ENCODE measurements at places on chromosomes 4 and X. TPM values are rescaled to one million over a fixed set of nuclear protein-coding genes. Genes with fewer than 3 reads are reported as not detected.

GRCh38 chr4:101200561-101200960, 146.8 kb downstream of the PPP3CA start:
- peaks cover 34% of the 10 kb centered on the region for H3K4me1 ChIP-seq
- peak; percentile 93 for DNase-seq
- no peaks in the 10 kb centered on the region for H3K27me3 ChIP-seq
- no peaks in the 10 kb centered on the region for H3K36me3 ChIP-seq
- H3K4me3 ChIP-seq, result no peak overlapping the region
- peak overlapping the region; percentile 58 for H3K27ac ChIP-seq

GRCh38 chr4:8110071-8110986, 48.3 kb downstream of the ABLIM2 start:
- no peaks in the 10 kb centered on the region for H3K27me3 ChIP-seq
- H3K4me1 ChIP-seq, result peaks cover 12% of the 10 kb centered on the region
- no peaks in the 10 kb centered on the region for H3K36me3 ChIP-seq
- peak; percentile 14 for DNase-seq
- H3K27ac ChIP-seq, result no peak overlapping the region

- H3K27ac ChIP-seq, result no peak overlapping the region
- no peak for DNase-seq
- H3K4me1 ChIP-seq, result no peaks in the 10 kb centered on the region
Observed at GRCh38 chrX:115719171-115719570, 158.2 kb downstream of the PLS3 start.

DNA sequence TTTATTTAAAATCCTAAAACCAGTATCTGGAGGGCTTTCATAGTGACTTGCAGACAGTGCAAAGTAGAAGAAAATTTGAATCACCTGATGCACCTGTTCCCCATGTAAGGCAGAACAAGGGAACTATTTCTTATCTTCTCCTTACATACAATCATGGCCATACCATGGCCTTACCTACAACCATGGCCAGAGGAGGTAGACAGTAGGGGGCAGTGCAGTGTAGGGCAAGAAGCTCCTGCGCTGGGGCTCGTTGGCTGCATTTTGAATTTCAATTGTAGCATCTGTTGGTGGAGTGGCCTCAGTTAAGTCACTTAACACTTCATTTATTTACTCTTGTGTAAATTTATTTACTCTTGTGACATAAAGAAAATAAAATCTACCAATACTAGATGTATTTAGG, 33.0 kb downstream of the GALNTL6 start:
- no peak overlapping the region for H3K27ac ChIP-seq
- no peaks in the 10 kb centered on the region for H3K36me3 ChIP-seq
- DNase-seq, result peak; percentile 74
- H3K27me3 ChIP-seq, result no peaks in the 10 kb centered on the region
- no peaks in the 10 kb centered on the region for H3K4me1 ChIP-seq

- peaks cover 7% of the 10 kb centered on the region for H3K36me3 ChIP-seq
- no peaks in the 10 kb centered on the region for H3K27me3 ChIP-seq
- H3K4me1 ChIP-seq, result no peaks in the 10 kb centered on the region
- H3K27ac ChIP-seq, result no peak overlapping the region
- H3K4me3 ChIP-seq, result no peak overlapping the region
Observed at GRCh38 chr4:8394061-8394519, 46.4 kb downstream of the ACOX3 start.

DNA sequence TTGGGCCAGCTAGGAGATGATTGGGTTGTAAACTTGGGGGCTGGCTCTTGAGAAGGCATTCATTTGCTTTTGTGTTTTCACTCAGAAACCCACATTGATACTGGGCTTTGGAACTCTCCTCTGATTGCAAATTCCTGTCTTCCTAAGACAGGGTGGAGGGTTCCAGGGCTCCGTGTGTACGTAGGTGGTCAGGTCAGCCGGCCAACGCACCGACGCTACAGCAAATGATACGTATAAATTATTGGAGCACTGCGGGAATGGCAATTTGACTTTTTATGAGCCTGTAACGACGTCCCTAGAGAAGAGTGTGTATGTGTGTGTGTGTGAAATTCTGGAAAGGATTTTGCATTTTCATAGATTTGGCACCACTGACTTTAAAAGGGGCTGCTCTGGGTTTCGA, 236.9 kb downstream of the SHOX start:
- no peak overlapping the region for H3K27ac ChIP-seq
- no peaks in the 10 kb centered on the region for H3K27me3 ChIP-seq
- no peaks in the 10 kb centered on the region for H3K36me3 ChIP-seq
- no peak overlapping the region for H3K4me3 ChIP-seq

DNA sequence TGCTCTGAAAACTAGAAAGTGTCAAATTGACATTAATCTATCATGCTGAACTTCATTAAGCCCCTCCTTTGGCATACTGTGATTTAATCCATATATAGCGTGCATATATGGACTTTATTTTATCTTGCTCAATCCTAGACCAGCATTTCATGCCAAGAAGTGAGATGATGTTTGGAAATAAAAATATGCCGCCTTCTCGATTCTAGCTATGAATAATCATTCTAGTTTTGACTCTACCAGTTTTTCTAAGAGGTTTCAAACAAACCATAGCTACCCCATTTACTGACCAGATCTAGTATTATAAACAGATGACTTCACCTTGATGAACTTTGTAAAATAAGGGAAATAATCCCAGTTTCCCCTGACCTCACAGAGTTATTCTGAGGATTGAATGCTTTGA, 95.0 kb downstream of the ARX start:
- DNase-seq, result no peak
- H3K4me1 ChIP-seq, result no peaks in the 10 kb centered on the region
- no peaks in the 10 kb centered on the region for H3K36me3 ChIP-seq
- no peak overlapping the region for H3K27ac ChIP-seq
- no peaks in the 10 kb centered on the region for H3K27me3 ChIP-seq

DNA sequence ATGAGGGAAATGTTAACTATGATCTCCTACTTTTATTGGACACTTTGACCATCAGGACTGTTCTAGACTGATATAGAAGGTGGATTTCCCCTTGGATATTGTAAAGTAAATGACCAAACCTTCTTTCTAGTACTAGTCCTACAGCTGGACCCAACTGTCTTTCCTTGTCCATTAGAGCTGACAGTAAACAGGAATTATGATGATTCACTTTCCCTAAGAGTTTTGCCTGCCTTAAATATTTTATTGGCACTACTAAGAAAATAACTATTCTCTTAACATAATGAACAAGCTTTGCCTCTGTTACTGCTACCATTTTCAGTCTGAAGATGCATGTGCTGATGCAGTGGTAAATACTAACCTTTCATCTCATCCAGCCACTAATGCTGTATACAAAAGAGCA, 915.4 kb downstream of the CENPC start:
- no peaks in the 10 kb centered on the region for H3K36me3 ChIP-seq
- no peak overlapping the region for H3K27ac ChIP-seq
- no peak for DNase-seq
- no peak overlapping the region for H3K4me3 ChIP-seq

DNA sequence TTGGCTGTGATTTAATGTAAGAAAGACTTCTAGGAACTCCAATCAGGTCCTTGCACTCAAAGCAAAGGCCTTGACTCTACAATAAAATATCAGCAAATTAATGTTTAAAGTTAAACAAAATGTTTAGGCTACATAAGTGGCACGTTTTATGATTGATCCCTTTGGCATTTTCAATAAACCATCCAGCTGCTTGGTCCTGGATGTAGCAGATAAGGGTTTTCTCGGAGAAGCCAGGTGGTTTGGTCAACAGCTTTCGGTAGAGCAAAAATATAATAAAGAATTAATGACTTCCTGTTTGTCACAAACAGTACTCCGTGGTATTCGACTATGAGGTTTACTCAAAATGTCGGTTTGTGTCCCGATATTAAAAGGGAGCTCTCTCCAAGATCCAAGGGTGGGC, 95.8 kb downstream of the GEMIN8 start:
- no peaks in the 10 kb centered on the region for H3K36me3 ChIP-seq
- no peak for DNase-seq
- no peaks in the 10 kb centered on the region for H3K27me3 ChIP-seq
- H3K27ac ChIP-seq, result no peak overlapping the region
- H3K4me3 ChIP-seq, result no peak overlapping the region
- no peaks in the 10 kb centered on the region for H3K4me1 ChIP-seq

DNA sequence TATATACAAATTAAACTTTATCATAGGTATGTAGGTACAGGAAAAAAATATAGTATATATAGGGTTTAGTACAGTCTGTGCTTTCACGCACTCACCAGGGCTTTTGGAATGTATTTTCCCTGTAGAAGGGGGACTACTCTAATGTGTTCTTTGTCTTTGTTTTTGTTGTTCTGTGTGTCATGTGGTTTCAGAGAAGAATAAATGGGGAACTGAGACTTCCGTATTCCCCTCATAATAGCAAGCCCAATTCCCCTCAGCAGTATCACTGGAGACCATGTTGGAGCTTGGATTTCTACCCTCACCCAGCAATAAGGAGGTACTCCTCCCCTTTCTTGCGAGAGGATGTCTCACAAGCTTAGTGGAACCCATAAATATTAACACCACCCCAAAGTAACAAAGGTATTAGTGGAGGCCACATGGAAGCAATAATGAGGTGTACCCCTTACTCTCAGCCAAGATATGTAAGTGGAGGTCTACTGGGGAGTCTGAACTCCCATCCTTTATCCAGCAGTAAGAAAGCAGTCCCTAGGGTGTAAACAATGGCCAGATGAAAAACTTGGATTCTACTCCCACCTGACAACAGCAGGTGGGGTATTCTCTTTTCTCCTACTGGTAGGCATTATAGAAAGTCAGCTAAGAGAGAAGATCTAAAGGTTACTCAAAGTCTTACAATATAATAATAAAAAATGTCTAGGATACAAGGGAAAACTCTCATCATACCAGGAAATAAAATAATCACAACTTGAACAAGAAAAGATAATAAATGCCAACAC, 805.4 kb upstream of the GALNTL6 start:
- DNase-seq, result no peak
- H3K4me1 ChIP-seq, result no peaks in the 10 kb centered on the region
- H3K27ac ChIP-seq, result no peak overlapping the region

GRCh38 chr4:56692576-56692975, 11.5 kb upstream of the HOPX start:
- no peak overlapping the region for H3K27ac ChIP-seq
- peaks cover 5% of the 10 kb centered on the region for H3K4me1 ChIP-seq
- no peak overlapping the region for H3K4me3 ChIP-seq
- no peaks in the 10 kb centered on the region for H3K36me3 ChIP-seq

DNA sequence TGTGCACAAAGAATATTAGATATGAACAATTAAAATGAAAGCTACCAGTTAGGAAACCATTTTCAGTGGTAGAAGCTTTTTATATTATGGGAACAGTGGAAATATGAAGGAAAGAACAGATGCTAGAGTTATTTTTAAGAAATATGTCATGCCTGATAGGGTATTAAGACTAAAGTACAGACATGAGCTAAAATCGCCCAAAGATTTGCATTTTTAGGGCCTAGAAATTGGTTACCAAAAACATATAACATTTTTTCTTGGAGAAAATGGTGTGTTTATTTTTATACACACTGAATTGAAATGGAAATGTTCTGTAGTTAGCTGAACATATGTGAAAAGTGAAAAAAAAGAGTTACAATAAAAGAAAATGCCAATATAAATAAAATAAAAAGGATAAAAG, 441.9 kb downstream of the TLL1 start:
- H3K4me1 ChIP-seq, result peaks cover 3% of the 10 kb centered on the region
- H3K27me3 ChIP-seq, result no peaks in the 10 kb centered on the region
- no peak for DNase-seq
- H3K36me3 ChIP-seq, result no peaks in the 10 kb centered on the region
- H3K4me3 ChIP-seq, result no peak overlapping the region
- no peak overlapping the region for H3K27ac ChIP-seq

DNA sequence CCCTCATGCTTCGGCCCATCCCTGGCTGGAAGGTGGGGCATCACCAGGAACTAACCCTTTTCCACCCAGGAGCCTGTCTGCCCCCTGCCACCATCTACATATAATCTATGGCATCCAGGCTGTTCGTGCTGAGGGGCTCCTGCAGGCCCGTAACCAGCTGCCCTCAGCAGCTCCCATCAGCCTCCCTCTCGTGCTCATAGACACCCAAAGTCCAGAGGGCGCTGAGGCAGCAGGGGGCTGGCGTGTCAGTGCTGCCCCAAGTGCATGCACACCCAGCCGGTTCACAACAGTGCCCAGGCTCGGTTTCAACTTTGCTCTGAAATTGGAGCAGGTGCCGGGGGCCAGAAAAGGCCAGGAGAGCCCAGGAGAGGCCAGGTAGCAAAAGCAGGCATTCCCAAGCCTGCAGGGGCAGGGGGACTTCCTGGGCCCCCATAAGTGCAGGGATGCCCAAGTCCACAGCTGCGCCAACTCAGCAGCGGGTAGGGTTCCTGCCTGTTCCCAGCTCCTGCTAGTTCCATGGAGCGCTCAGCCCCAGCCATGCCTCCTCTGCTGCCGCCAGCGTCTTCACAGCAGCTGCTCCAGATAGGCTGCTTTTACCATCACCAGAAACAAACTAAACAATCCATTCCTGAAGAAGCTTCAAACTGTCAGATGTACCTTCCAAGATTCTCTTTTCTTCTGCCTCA, 558.2 kb upstream of the GNPDA2 start:
- H3K36me3 ChIP-seq, result no peaks in the 10 kb centered on the region
- H3K27me3 ChIP-seq, result no peaks in the 10 kb centered on the region
- no peak for DNase-seq
- no peak overlapping the region for H3K4me3 ChIP-seq
- no peak overlapping the region for H3K27ac ChIP-seq

DNA sequence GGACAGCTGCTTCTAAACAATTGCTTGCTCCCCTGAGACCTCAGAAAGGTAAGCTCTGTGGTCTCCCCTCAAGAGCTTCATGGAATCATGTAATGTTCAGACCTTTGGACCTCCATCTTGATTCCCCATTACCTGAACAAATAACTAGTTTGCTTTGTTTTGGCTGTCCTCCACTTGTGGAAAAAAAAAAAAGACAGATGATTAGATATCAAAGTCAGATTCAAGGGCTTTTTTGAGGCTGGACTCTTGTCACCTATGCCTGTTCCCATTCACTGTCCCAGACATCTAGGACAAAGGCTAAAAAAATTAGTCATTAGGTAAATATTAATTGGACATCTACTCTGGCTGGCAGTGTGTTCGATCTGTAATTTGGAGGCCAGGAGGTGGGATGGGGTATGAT, 13.3 kb downstream of the TMEM255A start:
- H3K27ac ChIP-seq, result no peak overlapping the region
- no peaks in the 10 kb centered on the region for H3K36me3 ChIP-seq
- H3K4me1 ChIP-seq, result no peaks in the 10 kb centered on the region

The TMSB15A gene
- polyA plus RNA-seq, result 36.7 TPM

The HSFX4 gene
- not detected for polyA plus RNA-seq

The CHRDL1 gene
- 0.54 TPM for polyA plus RNA-seq
